ENCODE measurements at places on chromosomes 2 and 18. TPM values are rescaled to one million over a fixed set of nuclear protein-coding genes. Genes with fewer than 3 reads are reported as not detected.

DNA sequence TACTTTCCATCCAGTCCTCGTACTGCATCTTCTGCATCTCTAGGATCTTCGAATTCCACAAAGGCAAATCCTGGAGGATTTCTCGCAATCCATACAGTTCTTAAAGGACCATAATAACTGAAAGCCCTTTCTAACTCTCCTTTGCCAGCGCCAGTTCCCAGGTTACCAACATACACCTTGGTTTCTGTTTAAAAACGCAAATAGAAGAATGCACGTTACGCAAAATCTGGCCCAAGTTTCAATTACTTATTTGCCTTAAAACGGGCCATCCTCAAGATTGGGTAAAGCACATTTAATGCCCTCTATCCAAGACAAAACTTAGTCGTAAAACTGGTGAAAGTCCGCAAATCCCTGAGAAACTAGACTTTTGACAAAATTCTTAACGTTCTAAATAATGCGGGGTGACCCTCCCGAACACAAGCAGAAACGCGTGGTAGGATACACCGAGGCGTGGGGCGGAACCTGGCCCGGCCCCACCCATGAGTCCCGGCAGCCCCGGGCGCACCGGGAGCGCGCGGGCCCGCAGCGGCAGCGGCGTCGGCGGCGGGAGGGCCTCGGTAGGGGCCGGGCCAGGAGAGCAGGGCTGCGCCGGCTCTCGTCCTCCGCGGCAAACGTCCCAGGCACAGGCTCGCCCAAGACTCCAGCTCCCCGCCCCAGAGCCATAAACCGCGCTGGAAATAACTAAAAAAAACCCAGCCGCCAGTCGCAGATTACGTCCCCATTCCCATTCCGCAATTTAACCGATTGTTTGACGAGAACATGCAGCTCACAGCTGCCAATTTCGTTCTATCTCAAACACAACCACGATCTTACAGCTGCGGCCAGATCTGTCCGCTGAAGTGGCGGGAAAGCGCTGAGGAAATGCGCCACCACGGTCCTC, 910 bp downstream of the SRSF7 start:
- DNase-seq, result no peak
- H3K27me3 ChIP-seq, result no peaks in the 10 kb centered on the region
- peak overlapping the region; percentile 98 for H3K27ac ChIP-seq
- H3K4me3 ChIP-seq, result peak overlapping the region; percentile 100

SP100 gene
- total RNA-seq, result 554 TPM

GRCh38 chr2:227260041-227260440, 65.0 kb upstream of the MFF start:
- no peaks in the 10 kb centered on the region for H3K36me3 ChIP-seq
- DNase-seq, result no peak
- no peak overlapping the region for H3K27ac ChIP-seq
- no peaks in the 10 kb centered on the region for H3K4me1 ChIP-seq
- no peaks in the 10 kb centered on the region for H3K27me3 ChIP-seq
- H3K4me3 ChIP-seq, result no peak overlapping the region

- H3K27ac ChIP-seq, result no peak overlapping the region
- no peaks in the 10 kb centered on the region for H3K27me3 ChIP-seq
- H3K4me3 ChIP-seq, result no peak overlapping the region
- no peaks in the 10 kb centered on the region for H3K36me3 ChIP-seq
- DNase-seq, result no peak
Measured at GRCh38 chr2:8281234-8281633, 400.6 kb upstream of the ID2 start.

DNA sequence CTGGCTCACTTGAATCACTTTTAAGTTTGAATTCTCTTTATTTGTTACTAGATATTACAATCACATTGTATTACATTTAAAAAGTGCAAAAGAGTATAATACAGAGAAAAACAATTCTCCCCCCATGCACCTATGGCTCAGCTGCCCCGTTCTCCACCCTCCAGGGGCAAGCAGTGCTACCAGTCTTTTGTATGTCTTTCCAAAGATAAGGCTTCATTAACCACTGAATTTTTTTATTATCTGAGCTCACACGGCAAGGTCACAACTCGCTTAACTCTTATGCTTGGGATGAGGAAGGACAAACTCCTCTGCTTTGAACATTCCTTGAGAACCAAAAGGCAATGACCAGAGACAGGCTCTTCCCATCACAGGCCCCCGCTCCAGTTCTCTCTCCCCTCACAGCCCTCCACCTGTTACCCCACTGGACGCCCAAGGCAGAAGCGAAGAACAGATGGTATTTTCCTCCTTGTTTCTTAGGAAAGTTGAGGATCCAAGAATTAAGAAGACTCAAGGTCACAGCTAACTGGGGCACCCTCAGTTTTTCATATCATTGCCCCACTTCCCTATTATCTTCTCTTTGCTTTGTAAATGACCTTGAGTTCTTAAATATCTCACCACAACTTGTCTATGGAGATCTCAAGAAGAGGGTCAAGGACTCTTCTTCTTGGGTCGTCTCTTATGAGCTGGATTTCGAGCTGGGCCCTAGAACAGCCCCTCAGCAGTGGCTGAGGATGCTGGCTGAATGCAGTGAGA, 30.1 kb downstream of the SH2D6 start:
- no peak for DNase-seq
- no peak overlapping the region for H3K27ac ChIP-seq
- H3K27me3 ChIP-seq, result no peaks in the 10 kb centered on the region
- H3K4me1 ChIP-seq, result no peaks in the 10 kb centered on the region
- H3K36me3 ChIP-seq, result no peaks in the 10 kb centered on the region

- DNase-seq, result no peak
- H3K27me3 ChIP-seq, result no peaks in the 10 kb centered on the region
- no peak overlapping the region for H3K27ac ChIP-seq
- no peak overlapping the region for H3K4me3 ChIP-seq
- H3K36me3 ChIP-seq, result no peaks in the 10 kb centered on the region
Measured at GRCh38 chr2:189836644-189837043, 52.4 kb downstream of the PMS1 start.

DNA sequence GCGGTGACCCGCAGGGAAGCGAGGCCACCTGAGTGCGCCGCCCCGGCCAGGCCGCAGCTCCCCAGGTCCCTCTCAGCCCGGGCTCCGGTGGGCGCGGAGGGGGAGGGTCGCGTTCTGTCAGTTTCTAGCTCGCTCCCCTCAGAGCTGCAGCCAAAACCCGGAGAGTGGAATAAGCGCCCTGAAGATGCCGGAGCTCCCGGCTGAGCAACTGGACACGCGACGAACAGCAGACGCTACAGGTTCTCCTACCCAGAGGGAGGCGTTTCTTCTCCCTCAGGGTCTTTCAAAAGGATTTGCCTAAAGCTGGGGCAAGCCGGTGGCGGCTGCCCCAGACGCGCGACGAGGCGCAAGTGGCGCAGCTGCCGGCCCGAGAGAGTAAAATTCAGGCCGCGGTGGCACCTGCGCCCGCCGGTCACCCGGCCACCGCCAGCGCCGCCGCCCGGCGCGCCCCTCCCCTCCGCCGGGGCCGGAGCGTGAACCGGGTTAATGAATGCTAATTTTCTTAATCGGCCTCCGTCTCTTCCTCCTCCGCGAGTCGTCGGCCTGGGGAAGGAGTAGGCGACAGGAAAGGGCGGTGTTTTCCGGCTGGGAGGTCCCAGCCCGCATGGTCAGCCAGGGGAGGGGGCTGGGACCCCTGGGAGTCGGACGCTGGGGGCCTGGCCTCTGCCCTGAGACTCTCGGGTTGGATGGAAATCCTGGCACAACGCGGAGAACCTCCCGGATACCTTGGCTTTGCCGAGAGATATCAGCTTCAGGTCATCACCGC, 845 bp upstream of the CDC42EP3 start:
- H3K36me3 ChIP-seq, result no peaks in the 10 kb centered on the region
- peak overlapping the region; percentile 83 for H3K4me3 ChIP-seq
- no peaks in the 10 kb centered on the region for H3K27me3 ChIP-seq
- peak; percentile 86 for DNase-seq

GRCh38 chr18:75607701-75608100, 180.2 kb upstream of the SMIM21 start:
- no peak overlapping the region for H3K4me3 ChIP-seq
- no peaks in the 10 kb centered on the region for H3K4me1 ChIP-seq
- DNase-seq, result no peak
- no peaks in the 10 kb centered on the region for H3K27me3 ChIP-seq
- no peaks in the 10 kb centered on the region for H3K36me3 ChIP-seq

GRCh38 chr18:22765896-22766295, 167.2 kb upstream of the RBBP8 start:
- no peaks in the 10 kb centered on the region for H3K27me3 ChIP-seq
- H3K4me3 ChIP-seq, result no peak overlapping the region
- no peaks in the 10 kb centered on the region for H3K36me3 ChIP-seq
- no peak overlapping the region for H3K27ac ChIP-seq
- H3K4me1 ChIP-seq, result no peaks in the 10 kb centered on the region
- DNase-seq, result no peak

DNA sequence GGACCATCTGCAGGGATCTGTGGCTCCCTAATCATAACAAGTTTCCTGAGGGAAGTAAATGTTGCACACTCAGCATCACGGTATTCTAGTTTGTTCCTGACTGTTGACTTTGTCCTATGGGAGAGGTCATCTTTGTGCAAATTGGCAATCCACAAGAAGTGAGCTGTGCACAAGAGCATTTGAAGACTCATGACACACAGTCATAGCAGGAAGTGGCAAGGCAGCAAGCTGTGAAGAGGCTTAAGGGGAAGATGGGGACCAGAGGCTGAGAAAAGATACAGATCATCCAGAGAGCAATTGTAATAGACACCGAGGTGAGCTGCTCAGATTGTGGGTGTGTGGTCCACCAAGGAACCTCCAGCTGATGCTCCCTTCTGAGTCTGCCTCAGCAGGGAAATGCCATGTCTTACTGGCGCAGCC, 2.7 kb downstream of the TNP1 start:
- no peaks in the 10 kb centered on the region for H3K27me3 ChIP-seq
- no peak overlapping the region for H3K27ac ChIP-seq
- H3K4me1 ChIP-seq, result no peaks in the 10 kb centered on the region
- H3K36me3 ChIP-seq, result no peaks in the 10 kb centered on the region
- no peak overlapping the region for H3K4me3 ChIP-seq

GRCh38 chr2:84768840-84769239, 112.0 kb downstream of the TRABD2A start:
- no peaks in the 10 kb centered on the region for H3K4me1 ChIP-seq
- H3K27me3 ChIP-seq, result no peaks in the 10 kb centered on the region
- no peak overlapping the region for H3K27ac ChIP-seq
- H3K36me3 ChIP-seq, result no peaks in the 10 kb centered on the region
- DNase-seq, result no peak

EPB41L3 gene
- 0.57 TPM for total RNA-seq
